ENCODE measurements at places on chromosomes 4 and X.

GRCh38 chr4:140141210-140141835, 12.7 kb downstream of the MAML3 start:
- no peak for DNase-seq

DNA sequence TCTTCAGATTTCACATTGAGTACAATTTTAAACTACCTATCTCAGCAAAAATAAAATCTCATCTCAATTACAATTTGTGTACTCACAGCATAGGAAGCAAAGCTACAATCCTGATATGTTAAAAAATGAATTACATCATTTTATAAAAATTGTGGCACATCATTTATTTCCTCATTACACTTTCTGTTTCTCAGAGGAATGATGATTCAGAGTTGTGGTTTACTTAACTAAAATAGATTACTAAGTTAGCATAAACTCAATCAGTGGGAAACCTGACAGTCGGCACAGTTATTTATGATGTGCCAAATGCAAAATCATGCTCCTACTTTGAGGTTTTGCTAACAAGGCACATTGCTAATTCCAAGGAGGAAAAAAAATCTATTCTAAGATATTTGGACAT, 325.0 kb downstream of the FBXO8 start:
- DNase-seq: no peak

DNA sequence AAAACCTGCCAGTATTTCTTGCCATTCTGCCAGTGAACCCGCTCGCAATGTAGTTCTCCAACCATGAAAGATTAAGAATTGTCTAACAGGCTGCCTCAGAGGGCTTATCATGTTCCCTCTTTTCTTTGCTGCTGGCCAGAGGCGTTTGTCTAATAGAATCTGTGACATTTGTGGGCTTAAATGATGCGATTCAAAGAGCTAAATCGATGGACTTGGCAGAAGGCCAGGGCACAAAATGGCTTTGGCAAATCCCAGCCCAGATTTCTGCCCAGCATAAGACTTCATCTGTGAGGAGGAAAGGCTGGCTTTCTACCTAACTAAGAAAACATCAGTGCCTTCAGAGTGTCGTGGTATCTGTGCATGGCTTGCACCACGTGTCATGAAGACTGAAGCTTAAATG, 79.9 kb downstream of the TRPC5OS start:
- no peak for DNase-seq

DNA sequence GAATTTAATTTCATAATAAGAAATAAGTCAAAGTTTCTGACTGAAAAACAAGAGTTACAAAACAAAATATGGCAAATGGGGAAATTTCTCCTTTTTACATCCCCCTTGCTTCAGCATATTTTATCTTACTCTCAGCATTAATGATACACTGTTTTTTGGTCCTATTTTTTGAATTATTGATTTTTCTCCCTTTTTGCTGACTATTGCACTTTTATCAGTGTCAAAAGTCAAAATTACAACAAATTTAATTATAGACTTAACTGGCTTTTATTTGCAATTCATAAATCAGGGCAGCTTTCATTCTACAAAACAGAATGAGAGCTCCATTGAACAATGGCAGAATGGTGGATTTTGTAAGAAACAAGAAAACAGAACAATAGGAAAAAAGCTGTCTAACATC, 901.9 kb downstream of the FAT4 start:
- no peak for DNase-seq

- no peak for DNase-seq
Measured at GRCh38 chr4:8614365-8615193, 22.0 kb downstream of the CPZ start.

- no peak for DNase-seq
Measured at GRCh38 chr4:80305466-80305865, 30.1 kb upstream of the CFAP299 start.

- DNase-seq: no peak
Measured at GRCh38 chr4:88969271-88969670, 87.7 kb downstream of the FAM13A start.

DNA sequence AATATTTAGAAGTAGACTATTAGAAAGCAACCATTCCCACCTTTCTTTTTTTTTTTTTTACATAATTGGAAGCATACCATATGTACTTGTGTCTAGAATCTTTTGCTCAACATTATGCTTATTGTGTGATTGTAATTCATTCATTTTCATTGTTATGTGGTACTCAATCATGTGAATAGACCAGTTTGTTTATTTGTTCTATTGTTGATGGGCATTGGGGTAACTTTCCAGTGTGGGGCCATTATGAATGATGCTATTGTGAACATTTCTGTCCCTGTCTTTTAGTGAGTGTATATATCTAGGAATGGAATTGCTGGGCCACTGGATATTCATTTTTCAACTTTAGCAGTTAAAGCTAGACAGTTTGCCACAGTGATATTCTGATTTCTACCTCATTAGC, 62.5 kb upstream of the MCUB start:
- no peak for DNase-seq

- DNase-seq: no peak
Measured at GRCh38 chr4:118270492-118270891, 82.3 kb downstream of the PRSS12 start.

- DNase-seq: no peak
Measured at GRCh38 chr4:111136967-111137366, 514.1 kb upstream of the PITX2 start.

- DNase-seq: no peak
Measured at GRCh38 chrX:103722505-103722904, 11.8 kb downstream of the TMEM31 start.

- DNase-seq: no peak
Measured at GRCh38 chr4:92433272-92433758, 129.5 kb downstream of the GRID2 start.

DNA sequence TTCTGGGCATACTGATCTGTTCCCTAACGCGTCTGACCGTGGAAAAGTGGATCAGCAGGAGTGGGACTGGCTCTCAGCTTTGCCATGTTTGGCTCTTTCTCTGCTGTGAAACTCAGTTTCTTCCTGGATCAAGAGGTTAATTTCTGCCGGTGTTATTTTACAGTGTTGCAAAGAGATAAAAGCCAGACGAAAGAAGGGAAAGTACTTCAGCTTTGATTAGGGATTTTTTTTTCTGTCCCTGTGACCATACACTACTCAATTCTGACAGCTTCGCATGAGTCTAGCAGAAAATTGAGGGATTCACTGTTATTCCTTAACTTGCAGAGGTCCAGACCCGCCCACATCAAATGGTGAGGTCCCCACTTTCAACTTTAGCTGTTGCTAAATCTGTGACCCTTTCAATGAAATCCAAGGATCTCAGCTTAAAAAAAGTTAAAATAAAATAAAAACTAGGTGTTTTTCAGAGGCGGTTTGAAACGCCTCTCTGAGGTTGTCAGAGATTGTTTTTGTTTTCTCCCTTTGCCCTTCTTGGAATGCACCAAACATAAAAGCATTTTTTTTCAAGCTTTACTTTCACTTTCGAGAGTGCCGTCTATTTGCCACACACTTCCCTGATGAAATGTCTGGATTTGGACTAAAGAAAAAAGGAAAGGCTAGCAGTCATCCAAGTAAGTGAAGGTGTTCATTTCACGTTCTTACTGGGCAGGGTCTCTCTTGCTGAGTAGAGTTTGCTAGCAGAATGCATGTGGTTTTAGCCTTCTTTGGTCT, at the start of gene TLR3:
TLR3 (plus strand) TSS at position 576 of the 768 bp plus-strand sequence. CDS start 7,464 bp downstream, outside the sequence.
- DNase-seq: no peak

DNA sequence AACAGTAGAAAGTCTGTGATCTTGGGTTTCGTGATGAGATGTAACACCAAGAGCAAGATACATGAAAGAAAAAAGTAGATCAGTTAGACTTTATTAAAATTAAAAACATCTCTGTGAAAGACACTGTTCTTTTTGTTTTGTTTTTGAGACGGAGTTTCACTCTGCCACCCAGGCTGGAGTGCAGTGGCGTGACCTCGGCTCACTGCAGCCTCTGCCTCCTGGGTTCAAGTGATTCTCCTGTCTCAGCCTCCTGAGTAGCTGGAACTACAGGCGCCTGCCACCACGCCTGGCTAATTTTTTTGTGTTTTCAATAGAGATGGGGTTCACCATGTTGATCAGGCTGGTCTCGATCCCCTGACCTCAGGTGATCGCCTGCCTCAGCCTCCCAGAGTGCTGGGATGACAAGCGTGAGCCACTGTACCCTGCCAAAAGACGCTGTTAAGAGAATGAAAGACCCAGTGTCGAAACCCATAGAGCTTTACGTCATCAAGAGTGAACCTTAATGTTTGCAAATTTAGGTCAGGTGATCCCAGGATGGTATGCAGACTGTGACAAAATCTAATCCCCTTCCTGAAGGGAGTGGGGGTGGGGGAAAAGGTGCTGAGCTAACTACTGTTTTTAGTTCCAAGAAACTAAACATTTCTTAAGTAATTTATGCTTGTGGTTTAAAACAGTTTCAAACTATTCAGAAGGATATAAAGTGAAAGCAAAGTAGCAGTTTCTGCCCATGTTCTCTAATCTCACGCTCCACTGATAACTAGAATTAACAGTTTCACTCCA, 8.0 kb downstream of the OFD1 start:
- peak; percentile 37 for DNase-seq

GRCh38 chrX:46865281-46865680, 28.4 kb downstream of the RP2 start:
- no peak for DNase-seq

Measured in stimulated activated CD4-positive, alpha-beta T cell treated with anti-CD3 and anti-CD28 coated beads, Interleukin-4, amount 100 ng/mL, for 4 hours (primary cell).